Hypothalamus (tissue), 51 donors: ENCODE measurements at places on chromosomes 2 and 18.

GRCh38 chr18:61402726-61403125 is 69.5 kb downstream of the CDH20 start:
- DNase-seq, result no peak

DNA sequence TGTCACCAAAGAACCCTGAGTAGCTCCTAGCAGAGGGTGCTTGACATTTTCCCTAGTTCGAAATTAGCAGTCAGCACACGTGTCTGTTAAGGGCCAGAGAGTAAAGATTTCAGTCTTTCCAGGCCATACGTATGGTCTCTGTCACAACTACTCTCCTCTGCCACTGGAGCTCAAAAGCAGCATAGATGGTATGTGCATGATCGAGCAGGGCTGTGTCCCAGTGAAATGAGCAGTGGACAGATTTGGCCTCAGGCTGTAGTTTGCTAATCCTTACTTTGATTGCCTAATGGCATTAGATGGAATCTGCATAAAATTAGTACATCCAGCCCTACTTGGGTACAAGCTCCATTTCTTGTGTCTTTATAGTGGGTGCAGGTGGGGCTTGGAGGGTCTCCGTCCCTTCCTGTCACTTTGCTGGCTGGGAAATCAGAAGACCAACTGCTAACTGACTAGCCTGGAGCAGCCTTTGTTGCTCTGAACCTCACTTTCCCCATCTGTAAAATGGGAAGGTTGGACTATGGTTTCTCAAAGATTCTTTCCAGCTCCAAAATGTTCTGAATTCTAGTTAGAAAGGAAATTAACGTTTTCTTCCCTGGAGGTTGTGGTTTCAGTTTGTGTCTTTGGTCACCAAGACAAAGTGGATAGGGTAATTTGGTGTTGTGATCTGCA is 108.5 kb downstream of the GLI2 start:
- DNase-seq, result no peak

- DNase-seq, result no peak
Measured at GRCh38 chr18:64183665-64184064, 34.8 kb upstream of the LINC00305 start.

- no peak for DNase-seq
Measured at GRCh38 chr2:15147591-15147990, 413.5 kb downstream of the NBAS start.

- no peak for DNase-seq
Measured at GRCh38 chr2:88601286-88601685, 26.0 kb downstream of the EIF2AK3 start.

- no peak for DNase-seq
Measured at GRCh38 chr2:235206980-235207579, 255.3 kb downstream of the SH3BP4 start.

- DNase-seq, result no peak
Measured at GRCh38 chr2:188813315-188813714, 160.9 kb upstream of the COL3A1 start.

GRCh38 chr2:171957061-171957460 is 34.8 kb downstream of the HAT1 start:
- no peak for DNase-seq

- no peak for DNase-seq
Measured at GRCh38 chr2:120771111-120771780, 35.6 kb downstream of the GLI2 start.

- DNase-seq, result no peak
Measured at GRCh38 chr2:78585871-78586270, 439.6 kb upstream of the REG3G start.

DNA sequence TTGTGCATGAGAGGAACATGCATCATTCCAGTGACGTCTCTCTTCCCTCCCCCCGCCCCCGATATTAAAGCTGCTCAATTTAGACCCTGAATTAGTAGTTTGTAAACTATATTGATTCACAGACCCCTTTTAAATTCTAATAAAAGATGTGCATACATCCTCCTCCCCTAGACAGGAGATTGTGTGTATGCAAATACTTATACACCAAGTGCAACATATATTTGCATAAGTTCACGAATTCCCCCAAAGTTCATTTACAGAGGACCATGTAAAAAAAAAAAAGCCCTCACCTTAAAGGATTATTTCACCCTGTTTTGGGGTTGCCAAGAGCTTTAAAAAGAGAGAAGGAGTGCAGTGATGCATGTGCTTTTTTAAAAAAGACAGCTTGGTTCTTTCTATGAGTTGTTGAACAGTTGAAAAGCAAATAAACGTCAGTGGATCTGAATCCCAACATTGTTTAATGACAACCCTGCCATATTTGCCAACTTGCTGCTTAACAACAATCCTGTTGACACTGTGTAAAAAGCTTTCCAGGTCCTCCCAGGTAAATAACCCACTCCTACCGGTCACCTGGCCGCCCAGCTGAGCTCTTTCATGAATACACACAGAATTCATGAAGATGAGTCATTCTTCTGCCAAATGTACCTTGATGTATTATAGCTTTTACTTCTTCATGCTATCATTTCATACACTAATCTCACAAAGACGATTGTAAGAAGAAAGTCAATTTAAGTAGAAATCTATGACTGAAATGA is 211.5 kb downstream of the IKZF2 start:
- DNase-seq, result no peak

DNA sequence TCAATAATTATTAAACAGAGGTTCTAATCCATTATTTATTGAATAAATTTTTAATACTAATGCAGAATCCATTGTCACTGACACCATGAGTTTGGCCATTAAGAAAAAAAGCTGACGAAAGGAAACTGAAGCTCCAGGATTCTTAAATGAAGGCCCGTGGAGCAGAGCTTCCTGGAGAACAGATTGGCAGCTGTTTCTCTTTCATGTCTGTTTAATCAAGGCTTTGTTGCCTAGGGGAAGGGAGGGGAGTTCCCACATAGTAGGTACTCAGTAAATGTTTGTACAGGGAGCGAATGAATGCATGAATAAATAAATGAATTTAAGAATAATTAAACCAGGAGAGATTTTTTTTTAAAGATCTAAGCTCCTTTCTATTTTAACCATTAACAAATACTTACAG is 315.1 kb upstream of the KLHL29 start:
- DNase-seq, result no peak

DNA sequence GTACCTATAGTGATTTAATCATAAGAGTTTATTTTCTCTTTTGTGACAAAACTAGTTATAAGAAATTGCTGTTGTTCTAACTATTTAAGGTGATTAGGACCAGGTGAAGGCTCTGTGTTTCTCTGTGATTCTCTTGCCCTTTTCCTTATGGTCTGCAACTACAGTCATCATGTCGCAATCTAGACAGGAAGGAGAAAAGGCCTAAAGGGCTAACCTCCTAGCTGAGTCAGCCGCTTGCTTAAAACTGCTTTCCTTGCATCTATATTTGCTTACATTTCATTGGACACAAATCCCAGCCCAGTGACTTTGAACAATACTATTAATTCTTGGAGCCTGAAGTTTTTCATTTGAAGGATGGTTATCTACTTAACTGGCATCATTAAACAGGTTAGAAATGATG is 93.1 kb downstream of the PIK3C3 start:
- DNase-seq, result no peak

DNA sequence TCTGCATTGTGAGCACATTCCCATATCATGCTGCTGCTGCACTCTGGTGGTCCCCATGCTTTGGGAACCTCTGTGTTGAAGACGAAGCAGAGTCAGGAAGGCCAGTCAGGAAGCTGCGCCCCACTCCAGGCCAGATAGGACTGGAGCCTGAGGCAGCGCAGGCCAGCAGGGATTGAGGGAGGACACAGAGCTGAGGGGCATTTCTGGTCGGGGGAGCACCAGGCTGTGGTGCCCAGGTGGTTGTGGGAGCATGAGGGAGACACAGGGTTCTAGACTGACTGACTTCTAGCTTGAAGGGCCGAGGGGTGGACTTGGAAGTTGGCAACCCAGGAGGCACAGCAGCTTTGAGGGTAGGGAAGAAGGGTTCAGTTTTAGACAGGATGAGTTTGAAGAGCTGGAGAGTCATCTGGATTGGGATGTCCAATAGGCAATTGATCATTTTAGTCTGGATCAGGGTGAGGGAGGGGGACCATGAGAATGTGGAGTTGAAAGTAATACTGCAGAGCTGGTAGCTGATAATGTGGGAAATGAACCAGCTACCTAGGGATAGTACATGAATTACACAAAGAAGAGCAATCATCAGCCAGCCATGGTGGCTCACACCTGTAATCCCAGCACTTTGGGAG is 1.4 kb upstream of the ACTG2 start:
- no peak for DNase-seq

DNA sequence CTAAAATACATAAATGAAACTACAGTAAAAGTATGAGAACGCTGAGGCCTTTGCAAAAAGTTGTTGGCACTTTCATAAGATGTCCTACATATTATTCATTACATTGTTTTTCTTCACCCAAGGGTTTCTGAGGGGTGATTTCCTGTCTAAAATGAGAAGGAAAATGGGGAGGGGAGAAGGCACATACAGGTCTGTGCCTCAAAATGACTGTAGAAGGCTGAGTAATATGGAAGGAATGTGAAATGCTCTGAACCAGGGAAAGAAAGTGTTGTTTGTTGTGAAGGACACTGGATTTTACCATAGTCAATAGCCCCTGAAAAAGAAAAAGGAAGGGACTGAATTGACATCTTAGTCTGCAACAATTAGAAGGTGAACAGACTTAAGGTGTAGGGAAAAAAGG is 99.5 kb upstream of the RNF152 start:
- no peak for DNase-seq

DNA sequence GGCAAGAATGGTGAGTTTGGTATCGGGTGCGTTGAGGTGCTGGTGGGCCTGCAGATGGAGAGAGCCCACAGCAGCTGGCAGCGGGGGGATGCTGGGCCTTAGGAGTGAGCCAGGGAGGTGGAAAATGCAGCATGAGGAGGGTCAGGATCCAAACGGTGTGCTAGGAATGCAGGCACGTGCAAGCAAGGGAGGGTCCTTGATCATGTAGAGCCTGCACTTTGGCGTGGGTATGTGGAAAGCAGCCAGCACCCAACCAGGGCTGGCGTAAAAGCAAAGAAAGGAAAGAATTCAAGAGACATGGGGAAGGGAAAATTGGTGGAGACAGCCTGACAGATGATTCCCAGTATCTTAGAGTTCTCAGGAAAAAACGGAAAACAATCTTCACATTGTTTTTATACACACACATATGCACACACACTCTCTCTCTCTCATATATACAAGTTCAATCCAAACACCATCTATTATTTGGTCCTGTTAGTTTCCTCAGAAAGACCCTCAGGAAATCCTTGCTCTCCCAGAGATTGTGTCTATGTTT is 46.3 kb downstream of the LTBP1 start:
- no peak for DNase-seq

DNA sequence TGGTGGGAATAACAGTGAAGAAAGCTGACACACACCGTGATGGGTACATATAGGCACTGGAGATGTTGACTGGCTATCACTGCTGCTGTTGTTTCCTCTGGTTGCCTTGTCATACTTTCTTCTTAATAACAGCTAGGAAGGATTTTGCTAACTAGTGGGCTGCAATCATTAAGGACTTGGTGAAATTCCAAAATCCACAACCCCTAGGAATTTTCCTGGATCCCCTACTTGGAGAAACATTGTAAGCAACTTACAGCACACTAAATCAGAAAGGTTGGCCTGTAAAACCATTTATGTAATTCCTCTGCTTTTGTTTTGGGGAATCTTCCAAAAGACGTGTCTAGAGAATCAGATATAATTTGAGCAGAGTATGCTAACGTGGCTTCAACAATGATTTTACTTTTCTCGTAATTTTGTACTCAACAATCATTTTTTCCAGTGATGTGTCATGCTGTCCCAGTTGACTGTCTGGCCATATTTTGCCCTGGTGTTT is 8.0 kb upstream of the COL3A1 start:
- DNase-seq, result no peak

GRCh38 chr2:165471349-165471950 is 2.0 kb downstream of the CSRNP3 start:
- no peak for DNase-seq

DNA sequence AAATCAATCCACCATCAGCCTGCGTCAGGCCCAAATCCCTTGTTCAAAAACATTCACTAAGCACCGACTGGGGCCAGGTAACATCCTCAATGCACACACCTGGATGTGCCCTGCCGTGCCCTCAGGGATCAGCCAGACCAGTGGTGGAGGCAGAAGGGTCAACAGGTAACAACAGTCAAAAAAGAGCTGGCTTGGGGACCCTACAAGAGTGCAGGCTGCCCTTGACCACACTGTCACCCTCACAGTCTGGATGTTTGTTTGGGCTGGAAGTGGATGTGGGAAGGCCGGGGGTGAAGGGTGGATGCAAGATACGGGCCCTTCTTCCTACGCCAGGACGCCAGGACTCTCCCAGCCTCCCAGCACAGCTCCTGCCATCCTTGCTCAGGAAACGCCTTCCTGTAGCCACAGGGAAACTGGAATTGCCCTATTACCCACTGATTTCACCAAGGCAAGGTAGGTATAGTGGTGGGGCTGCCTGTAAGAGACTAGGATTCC is 2.7 kb downstream of the BIN1 start:
- DNase-seq, result no peak

DNA sequence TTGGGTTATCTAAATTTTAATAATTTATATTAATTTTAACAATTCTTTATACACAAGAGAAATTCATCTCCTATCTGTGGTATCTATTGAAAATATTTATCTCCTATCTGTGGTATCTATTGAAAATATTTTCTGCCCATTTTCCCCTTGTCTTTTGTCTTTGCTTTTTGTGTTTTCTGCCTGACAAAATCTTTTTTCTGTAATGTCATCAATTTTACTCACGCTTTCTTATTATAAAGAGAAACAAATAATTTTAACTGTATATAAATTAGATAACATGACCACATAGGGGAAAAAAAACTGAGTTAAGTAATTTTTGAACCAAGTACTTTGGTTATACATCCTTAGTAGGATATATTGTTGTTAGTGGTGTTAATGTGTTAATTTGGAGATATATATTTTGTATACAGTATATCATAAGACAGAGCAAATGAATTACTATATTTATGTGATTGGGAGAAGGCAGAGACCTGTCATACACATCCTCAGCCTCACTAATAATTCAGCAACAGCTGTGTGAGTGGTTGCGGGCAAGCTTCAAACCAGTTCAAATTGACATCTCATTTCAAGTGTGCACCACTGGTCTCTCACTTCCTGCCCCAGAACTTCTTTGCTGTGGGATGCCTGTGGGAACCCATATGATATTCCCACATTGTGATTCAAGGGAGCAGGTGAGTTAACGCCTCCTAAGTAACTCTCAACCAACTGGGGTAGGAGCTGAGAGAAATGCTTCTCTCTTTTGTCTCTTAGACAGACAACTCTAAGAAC is 292.4 kb downstream of the SP3 start:
- no peak for DNase-seq

DNA sequence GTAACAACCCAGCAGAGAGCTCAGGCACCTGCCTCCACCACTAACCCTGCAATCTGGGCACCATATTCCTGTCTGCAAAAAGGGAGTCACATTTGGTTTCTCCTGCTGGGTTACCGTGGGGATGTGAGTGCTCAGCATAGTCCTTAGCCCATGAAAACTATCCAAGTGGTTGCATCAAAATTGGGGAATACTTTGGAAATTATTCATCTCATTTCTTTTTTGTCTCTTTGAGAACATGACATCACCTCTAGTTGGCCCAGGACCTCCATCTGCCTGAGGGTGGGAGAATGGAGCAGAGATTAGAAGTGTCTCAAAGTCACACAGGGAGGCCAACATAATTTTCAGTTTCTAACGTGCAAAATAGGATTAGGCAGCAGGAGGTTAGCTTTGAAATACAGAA is 19.3 kb upstream of the SPP2 start:
- no peak for DNase-seq
